Fibroblast of skin of scalp (primary cell): ENCODE measurements at places on chromosomes 16 and 17.

DNA sequence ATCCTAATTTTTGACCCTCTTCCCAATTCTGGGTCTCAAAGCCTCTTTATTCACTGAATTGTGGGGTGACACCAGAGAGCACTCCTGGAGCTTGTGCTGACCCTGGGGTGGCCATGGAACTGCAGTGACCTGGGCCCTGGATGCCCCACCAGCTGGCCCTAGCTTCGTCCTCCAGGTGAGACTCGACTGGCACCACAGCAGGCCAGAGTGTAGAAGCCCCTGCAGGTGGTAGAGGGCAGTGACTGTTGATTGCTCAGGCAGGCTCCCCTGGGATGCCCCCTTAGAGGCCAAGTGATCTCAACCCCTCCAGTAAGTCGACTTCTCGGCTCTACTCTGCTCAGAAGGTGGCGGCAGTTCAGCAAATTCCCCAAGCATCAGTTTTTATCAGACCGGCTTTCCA, 6.4 kb downstream of the FA2H start:
- DNase-seq: no peak

GRCh38 chr17:48123111-48123510, 15.5 kb downstream of the SNX11 start:
- DNase-seq: no peak

- no peak for DNase-seq
Observed at GRCh38 chr16:74071996-74072535, 224.5 kb upstream of the PSMD7 start.

- DNase-seq: peak; percentile 91
Observed at GRCh38 chr16:72536723-72537435, 364.9 kb upstream of the PMFBP1 start.

GRCh38 chr16:27671410-27671809, 121.5 kb downstream of the KATNIP start:
- DNase-seq: no peak

DNA sequence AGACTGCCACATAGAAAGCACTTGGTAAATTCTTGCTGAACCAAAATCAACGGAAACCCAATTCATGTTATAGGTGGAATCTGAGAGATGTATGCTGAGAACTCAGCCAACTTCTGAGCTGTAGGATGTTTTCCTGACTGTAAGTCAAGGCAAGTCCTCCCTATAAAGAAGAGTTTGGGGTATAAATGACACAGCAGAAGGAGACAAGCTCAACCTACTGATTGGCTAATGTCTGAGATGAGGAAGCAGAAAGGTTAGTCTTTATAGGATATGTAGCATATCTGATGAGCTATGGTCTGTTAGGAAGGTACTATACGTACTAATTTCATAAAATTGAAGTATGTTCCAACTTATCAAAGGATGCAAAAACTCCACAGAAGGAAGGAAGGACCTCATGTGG, 99.5 kb downstream of the XYLT1 start:
- no peak for DNase-seq

- no peak for DNase-seq
Observed at GRCh38 chr16:69613378-69614154, 47.8 kb downstream of the NFAT5 start.

DNA sequence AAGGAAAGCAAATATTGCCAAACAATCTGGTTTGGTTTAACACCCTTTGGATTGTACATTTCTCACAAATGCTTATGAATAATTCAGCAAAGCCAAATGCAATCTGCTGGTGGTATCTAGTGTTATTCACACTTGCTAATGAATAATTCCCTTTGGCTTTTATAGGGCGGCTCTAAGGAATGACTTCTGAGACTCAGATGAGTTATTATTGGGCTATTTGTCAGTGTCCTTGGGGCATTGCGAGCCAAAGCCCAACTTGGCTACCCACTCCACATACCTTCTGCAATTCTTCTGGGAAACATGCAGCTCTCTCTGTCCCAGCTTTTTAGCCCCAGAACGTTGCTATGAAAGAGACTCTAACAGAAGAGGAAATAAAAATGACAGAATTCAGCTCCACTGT, 41.1 kb downstream of the FTO start:
- DNase-seq: peak; percentile 91

GRCh38 chr17:8222380-8222629, 11.9 kb upstream of the AURKB start:
- no peak for DNase-seq

- no peak for DNase-seq
Observed at GRCh38 chr16:1773703-1774447, 941 bp upstream of the MRPS34 start.

DNA sequence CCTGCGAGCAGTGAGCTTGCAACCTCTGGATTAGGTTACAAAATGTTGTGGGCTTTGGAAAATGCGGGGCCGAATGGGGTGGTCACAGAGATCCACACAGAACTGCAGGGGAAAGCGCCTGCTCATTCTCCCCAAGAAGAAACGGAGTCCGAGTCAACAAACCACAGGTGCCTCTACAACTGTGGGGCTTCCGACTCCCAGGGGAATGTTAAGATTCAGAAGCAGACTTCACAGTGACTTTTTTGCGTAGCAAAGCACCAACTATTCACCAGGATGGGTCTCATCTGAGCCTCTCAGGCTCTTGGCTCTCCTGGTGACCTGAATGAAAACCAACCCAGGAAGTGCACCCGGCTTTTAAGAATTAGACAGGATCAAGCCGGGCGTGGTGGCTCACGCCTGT, 33.7 kb downstream of the NUBP1 start:
- DNase-seq: no peak

DNA sequence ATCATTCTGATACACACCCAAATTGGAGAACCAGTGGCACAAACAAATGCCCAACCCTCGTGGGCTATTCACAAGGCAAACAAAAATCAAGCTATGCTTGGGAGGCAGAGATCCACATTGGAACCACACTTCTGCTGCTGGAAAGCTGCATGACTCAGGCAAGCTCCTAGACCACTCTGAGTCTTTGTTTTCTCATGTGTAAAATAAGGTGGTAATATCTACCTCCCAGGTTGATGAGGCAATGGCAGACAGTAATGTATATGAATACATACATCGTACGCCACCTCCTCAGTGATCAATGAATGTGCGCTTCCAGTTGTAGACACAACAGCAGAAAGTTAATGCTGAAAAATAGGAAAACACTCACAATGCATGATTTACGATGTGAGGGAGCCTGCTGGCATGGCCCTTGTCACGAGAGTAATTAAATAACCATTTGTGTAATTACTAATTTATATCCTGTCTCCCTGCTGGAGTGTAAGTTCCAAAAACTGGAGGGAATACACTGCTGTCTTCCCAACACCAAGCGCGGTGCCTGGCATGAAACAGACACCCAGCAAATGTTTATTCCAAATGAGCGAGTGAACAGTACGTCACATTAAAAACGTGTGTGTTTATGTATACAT, 69.9 kb upstream of the HSBP1 start:
- no peak for DNase-seq

DNA sequence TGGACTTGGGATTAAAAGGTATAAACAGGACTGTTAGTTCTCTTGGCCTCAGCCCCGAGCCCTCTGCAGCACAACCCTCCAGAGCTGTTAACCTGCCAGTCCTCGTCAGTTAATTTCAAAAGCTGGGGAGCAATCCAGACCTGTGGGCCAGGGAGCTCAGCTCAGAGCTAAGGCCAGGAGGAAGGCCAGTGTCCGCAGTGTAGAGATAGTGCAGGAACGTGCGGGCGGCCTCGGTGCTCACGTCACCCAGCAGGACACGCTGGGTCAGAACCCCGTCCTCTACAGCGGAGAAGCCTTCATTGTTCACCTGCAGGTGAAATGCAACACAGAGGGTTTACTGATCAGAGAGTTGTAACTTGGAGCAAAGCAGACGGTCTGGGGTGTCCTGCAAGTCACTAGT, 15.4 kb upstream of the NLRC3 start:
- DNase-seq: no peak

DNA sequence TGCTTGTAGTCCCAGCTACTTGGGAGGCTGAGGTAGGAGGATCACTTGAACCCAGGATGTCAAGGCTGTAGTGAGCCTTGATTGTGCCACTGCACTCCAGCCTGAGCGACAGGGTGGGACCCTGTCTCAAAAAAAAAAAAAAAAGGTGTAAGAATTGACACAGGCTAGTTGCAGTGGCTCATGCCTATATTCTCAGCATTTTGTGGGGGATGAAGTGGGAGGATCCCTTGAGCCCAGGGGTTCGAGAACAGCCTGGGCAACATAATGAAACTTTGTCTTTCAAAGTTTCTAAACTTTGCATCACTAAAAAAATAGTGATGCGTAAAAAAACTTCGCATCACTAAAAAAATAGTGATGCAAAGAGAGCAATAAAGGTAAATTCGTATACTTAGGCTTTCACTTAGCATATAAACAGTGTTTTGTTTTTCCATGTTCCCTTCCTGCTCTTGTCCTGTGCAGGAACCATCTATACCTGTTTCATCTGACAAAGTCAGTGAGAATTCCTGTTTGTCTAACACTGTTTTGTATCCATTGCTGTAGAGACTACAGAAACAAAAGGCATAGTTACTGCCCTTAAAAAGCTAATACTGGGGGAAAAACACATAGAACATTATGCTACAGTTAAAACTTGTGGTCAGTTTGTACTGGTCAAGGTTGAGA, 32.1 kb downstream of the CTCF start:
- DNase-seq: no peak

DNA sequence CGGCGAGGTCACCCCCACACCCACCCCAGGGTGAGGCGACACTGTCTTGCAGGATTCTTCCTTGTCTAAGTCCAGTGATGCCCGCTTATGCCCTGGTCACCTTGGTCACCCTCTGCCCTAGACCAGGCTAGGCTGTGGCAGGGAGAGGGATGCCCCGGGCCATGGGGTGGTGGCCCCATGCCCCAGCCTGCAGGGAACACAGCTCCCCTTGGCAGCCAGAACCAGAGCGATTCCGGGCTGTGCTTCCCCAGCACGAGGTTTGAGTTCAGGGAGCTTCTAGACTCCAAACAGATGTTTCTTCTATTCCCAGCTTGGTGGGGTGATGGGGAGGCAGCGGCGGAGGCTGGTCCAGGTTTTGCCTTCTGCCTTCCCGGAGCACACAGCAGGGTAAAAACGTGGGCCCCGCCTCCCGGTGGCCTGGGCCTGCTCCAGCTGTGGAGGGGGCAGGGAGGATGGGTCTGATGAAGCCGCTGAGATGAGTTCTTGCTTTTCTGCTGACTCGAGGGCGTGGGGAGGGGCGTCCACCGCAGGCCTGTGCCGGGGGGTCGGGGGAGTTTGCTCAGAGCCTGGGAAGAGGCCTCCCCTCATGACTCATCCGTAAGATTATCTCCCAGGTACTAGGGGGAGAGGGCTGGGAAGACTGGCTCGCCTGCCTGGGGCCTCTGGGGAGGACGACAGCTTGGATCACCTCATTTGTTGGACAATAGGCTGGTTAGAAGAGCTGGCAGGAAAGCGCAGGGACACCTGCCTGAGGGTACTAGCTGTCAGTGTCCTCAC, 15.4 kb downstream of the SMTNL2 start:
- DNase-seq: peak; percentile 43

DNA sequence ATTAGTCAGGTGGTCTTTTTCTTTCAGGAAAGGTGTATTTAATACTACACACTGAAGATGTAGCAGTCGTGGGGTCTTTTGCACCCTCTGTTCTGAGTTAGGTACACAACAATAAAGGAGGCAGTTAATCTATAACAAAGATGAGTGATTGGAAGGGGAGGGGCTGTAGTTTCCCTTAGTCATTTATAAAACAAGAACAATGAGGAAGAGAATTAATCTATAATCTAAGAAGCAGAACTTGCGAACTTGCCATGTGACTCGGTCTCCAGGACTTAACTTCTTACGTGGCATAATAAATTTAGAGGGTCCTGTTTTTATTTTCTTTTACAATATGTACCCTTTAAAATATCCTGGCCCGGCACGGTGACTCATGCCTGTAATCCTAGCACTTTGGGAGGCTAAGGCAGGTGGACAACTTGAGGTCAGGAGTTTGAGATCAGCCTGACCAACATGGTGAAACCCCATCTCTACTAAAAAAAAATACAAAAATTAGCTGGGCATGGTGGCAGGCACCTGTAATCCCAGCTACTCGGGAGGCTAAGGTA, 8.6 kb upstream of the APPBP2 start:
- no peak for DNase-seq

GRCh38 chr17:56913353-56913866, 439 bp downstream of the TRIM25 start:
- DNase-seq: no peak

GRCh38 chr16:11213373-11213772, 42.6 kb downstream of the SOCS1 start:
- DNase-seq: no peak

DNA sequence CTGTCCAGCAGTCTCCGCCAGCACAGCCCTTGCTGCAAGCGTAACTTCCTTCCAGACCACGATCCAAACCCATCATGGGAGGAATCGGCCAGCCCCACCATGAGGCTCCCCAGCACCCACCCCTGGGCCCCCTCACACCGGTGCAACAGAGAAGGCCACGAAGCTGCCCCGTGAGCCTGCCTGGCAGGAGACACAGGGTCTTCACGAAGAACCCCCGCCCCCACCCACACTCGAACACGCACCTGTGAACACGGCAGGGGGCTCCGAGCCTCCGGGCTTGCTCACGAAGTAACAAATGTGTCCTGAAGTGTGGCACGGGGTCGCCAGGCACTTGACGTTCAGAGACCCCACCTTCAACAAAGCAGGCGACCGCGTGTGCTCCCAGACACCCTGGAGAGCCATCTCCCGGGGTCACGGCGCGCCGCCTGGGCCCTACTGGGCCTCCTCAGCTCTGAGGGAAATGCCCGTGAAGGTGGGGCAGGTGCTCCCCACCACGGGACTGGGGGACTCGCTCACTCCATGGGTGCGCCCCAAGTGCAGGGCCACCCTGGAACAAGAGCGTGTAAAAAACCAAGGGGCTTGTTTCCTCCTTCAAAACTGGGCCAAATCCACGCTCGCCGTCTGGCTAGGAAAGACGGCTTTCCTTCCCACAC, 7.6 kb downstream of the HAGH start:
- DNase-seq: no peak

GRCh38 chr16:75267631-75268264, 16.3 kb upstream of the BCAR1 start:
- no peak for DNase-seq

GRCh38 chr16:4275861-4276260, 3.0 kb upstream of the TFAP4 start:
- DNase-seq: no peak

DNA sequence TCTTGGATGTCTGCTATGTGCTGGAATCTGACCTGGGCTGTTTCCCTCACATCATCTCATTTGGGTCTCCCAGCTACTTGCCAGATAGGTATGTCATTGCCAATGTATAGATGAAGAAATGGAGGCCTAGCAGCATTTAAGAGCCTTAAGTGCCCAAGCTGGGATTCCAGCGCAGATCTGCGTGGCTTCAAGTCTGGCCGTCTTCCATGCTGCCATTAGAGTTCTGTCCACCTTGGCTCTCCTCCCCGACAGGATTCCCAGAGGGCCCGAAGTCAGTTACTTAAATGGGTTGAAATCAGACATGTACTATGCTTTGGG, 33.0 kb upstream of the CCR7 start:
- no peak for DNase-seq

GRCh38 chr17:16486373-16487250, 5.4 kb downstream of the LRRC75A start:
- DNase-seq: peak; percentile 66
